ENCODE measurements at places on chromosomes 6 and 20. TPM values are rescaled to one million over a fixed set of nuclear protein-coding genes. Genes with fewer than 3 reads are reported as not detected.
A peak's percentile ranks its signal among the peaks of the same experiment; 100 is the strongest.

DNA sequence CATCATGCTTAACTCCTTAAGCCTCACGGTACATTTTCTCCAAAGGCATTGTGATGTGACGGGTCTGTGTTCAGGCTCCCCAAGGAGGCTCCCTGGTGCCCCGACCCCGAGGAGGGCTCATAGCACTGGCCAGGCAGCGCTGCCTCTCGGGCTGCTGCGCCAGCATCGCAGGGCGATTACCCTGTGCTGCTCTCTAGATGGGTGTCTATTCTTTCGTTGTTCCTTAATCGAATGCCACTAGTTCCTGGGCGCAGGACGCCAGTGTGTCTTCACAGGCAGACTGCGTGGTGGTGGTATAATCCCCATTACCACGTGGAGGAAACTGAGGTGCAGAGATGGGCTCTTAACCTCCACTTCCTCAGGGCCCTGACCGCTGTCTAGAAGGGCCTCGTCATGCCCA is 267.4 kb downstream of the CDH4 start:
- DNase-seq = no peak

- no peak for DNase-seq
Measured at GRCh38 chr20:45419188-45420091, 3.5 kb downstream of the PIGT start.

DNA sequence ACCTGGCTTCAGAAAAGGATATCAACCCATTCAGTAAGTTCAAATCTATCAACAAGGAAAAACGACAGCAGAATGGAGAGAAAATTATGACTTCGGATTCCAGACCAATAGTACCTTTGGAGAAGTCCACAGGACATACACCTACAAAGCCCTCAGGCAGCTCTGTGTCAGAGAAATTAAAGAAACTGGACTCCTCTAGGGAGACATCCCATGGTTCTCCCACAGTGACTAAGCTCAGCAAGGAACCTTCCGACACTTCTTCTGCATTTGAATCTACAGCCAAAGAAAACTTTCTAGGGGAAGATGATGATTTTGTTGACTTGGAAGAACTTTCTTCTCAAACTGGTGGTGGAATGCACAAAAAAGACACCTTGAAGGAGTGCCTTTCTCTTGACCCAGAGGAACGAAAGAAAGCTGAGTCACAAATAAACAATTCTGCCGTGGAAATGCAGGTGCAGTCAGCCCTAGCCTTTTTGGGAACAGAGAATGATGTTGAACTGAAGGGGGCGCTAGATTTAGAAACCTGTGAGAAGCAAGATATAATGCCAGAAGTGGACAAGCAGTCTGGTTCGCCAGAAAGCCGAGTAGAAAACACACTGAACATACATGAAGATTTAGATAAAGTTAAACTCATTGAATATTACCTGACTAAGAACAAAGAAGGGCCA is 67.4 kb upstream of the HINT3 start:
- no peak for DNase-seq

- no peak for DNase-seq
Measured at GRCh38 chr6:131524695-131525336, 48.2 kb upstream of the ARG1 start.

- DNase-seq = no peak
Measured at GRCh38 chr20:41655962-41656618, 37.9 kb upstream of the CHD6 start.

Gene MUC21
- not detected for total RNA-seq

GRCh38 chr20:35871259-35871771 is 83.0 kb downstream of the SCAND1 start:
- no peak for DNase-seq

DNA sequence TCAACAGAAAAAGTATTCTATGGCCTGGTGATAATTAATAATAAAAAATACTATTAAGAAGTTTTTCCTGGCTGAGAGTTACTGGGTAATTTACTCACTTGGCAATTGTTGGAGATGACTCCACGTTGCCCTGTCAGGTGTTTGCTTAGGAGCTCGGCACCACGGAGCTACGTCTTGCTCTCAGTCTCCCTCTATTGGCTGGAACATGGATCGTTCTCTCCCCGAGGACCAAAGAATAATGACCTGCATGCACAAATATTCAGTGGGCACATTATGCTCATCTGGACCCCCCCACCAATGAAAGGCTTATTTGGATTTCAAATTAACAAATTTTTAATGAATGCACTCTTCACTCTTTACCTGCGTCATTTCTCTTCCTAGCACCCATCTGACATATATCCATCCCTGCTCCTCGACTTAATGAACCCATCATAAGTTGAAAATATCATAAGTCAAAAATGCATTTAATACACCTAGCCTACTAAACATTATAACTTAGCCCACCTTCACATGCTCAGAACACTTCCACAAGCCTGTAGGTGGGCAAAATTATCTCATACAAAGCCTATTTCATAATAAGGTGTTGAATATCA is 71.0 kb upstream of the CD83 start:
- DNase-seq = peak; percentile 17

Gene E2F3
- total RNA-seq = 8.8 TPM

Gene DDX43
- total RNA-seq = 1.2 TPM

GRCh38 chr6:81767163-81767891 is 14.8 kb upstream of the TENT5A start:
- no peak for DNase-seq

GRCh38 chr6:166691199-166691598 is 64.1 kb upstream of the RPS6KA2 start:
- no peak for DNase-seq

DNA sequence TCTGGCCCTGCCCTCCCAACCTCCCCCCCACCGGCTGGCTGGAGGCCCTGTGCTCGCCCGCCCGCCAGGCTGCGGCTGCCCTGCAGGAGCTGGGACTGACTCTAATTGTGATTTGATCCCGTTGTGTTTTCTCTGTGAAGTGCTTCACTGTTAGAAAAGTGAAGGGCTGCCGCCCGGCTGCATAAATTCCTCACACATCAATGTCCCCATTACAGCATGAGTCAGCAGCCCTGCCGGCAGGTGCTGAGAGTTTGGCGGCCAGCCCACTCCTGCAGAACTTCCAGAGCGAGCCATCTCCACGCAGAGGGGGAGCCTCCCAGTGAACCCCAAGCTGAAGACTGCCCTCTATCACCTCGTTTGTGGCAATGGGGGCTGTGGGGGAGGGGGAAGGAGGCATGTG is 137.9 kb downstream of the DLL1 start:
- no peak for DNase-seq

DNA sequence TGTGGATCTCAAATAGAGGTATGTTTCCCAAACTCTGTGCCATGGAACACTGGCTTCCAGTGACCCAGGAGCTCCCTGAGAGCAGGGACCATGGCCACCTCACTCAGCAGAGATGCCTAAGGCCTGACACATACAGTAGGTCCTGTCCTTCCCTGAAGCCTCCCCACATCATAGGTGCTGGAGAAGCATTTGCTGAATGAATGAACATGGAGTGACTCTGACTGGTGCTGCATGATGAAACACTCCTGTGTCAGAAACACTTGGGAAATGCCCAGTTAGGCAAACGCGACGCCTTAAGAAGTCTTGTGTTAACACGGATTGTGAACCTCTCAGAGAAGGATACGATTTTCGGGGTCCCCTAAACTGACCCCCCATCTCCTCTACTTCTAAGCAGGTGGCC is 14.3 kb downstream of the SLA2 start:
- no peak for DNase-seq

GRCh38 chr20:49824206-49824605 is 11.6 kb downstream of the SLC9A8 start:
- no peak for DNase-seq

- DNase-seq = no peak
Measured at GRCh38 chr20:38432292-38432691, 2.8 kb downstream of the SNHG17 start.

- no peak for DNase-seq
Measured at GRCh38 chr6:169173532-169174268, 79.9 kb downstream of the THBS2 start.

Gene TPX2
- total RNA-seq = 2.0 TPM

Gene MATN4
- total RNA-seq = not detected

DNA sequence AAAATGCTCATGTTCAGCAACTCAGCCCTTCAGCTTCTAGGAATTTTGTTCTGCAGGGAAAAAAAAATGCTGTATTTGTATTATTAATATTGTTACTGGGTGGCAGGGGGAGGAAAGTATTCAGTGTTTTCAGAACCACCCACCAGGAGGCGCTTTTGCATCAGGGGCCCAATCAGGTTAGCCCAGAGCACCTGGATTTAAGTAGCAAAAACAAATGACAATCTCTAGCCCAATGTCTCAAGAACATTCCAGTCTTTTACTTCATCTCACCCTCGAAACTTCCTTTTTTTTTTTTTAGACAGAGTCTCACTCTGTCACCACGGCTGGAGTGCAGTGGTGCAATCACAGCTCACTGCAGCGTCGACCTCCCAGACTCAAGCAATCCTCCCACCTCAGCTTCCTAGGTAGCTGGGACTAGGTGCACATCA is 635 bp upstream of the C20orf203 start:
- peak; percentile 40 for DNase-seq

DNA sequence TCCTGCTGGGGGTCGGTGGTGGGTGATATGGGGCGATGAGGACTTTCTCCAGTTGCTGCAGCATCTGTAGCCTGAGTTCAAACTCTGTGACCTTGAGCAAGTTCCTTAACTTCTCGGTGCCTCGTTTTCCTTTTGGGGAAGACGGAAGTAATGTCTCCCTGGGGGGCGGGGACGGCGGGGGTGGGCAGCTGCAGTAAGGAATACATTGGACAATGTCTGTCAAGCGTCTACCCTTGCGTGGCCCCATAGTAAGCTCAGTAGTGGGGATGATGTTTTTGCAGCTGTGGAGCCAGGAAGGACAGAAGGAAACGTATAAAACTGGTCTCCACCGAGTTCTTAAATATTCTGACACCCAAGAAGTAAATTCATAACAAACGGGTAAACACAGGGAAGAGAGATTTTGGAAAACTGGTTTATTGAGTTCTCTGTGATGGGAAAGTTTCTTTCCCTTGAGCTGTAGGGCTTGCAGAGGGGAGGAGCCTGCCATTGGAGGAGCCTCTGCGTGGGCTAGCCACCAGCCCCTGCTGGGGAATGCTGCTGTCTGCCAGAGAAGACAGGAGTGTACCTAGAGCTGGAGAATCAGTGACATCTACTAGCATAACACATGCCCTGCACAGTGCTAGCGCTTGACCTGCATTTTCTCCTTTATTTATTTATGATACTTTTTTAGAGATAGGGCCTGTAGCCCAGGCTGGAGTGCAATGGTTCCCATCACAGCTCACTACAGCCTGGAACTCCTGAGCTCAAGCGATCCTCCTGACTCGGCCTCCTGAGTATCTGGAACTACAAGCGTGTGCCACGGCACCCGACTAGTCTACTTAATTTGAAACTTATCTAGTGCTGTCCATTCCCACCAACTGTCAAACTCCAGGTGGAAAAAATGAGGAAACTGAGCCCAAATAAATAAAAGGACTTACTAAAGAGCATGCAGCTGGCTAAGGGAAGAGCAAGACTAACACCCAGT is 1.2 kb upstream of the ACSS1 start:
- no peak for DNase-seq

Gene XKR7
- not detected for total RNA-seq

Gene BANF2
- total RNA-seq = not detected

DNA sequence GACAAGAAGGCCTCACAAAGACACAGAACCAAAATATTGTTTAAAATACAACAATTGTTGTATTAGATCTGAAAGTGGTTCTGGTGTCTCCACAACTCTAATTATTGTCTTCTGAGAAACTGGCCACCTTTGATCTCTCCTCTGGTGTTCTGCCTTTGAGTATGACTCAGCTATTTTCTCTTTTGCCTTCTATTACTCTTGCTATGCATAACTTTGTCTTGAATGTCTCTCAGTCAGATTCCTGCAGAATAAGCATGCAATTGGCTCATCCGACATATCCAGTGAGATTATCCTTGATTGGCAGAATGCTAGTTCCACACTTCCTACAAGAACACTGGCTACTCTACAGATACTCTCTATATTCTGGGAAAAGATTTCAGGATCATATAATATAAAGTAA is 14.3 kb upstream of the EPM2A start:
- DNase-seq = no peak

Gene EDN1
- total RNA-seq = 0.57 TPM

- no peak for DNase-seq
Measured at GRCh38 chr6:111938710-111939109, 65.5 kb upstream of the FYN start.

GRCh38 chr6:24477070-24477469 is 12.3 kb downstream of the GPLD1 start:
- DNase-seq = no peak

DNA sequence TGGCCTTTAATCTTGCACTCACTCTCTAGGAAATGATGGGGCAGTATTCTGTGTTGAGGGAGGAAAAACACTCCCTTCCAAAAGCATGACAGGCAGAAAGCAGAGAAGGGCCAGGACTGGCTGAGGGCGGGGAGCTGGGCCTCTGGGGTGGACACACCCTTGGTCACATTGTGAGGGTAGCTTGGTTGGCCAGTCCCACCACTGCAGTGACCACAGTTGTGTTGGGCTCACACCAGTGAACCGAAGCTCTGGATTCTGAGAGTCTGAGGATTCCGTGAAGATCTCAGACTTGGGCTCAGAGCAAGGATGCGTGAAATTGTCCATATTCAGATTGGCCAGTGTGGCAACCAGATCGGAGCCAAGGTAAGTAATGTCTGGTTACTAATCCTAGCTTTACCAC is at the start of gene TUBB1:
Gene TUBB1 (plus strand): TSS at position 213 of the 400 bp plus-strand sequence. CDS start 94 bp downstream, at position 307.
- no peak for DNase-seq

Data from T-helper 17 cell (primary cell).